ENCODE measurements at places on chromosomes 13 and 19.

DNA sequence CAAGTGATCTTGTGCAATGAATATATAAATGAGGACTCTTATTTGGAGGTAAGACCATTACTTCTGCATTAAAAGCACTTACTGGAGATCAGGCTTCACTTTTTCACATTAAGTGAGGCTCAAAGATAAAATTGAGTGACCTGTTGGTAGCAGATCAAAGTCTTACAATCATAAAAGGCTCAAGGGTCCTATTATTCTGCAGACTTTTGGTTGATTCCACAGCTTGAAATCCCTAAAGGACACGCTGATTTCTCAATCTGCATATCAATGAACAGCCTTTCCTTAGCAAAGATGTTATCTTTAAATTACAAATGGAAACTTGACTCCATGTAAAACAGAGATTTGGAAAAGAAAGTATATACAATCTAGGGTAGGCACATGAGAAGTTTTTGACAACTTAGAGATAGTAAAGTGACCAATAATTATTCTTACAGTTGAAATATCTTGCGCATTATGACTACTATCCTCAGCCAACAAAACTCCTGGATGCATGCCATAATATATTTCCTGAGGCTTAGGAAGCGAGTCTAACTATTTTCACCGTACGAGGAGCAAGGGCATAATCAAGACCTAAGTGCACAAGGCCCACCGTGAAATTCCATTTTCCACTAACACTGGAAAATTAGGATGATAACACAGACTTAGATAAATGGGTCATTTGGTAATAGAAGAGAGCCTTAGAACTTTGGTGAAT, 640.7 kb downstream of the LIG4 start:
- no peak for DNase-seq

- no peak for DNase-seq
These were observed 144.3 kb upstream of the FREM2 start for GRCh38 chr13:38542601-38543000.

- DNase-seq: no peak
These were observed 635.7 kb downstream of the UQCRFS1 start for GRCh38 chr19:28577233-28577632.

DNA sequence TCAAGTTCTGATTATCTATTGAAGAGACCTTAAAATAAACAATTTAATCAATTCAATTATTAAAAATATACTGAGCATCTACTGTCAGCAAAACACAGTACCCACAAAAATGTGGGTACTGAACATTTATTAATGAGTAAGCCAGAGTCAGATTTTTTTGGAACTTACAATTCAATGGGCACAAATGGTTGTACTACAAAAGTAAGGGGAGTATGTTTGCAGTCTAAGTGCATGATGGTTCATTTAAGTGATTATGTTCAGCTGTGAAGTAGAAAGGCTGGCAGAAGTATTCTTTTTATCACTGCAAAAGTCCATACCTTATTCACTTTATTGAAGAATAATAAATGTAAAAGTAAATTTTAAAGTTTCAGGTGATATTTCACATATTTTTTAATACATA, 27.6 kb downstream of the FGF14 start:
- DNase-seq: no peak

GRCh38 chr19:39328046-39328705, 7.5 kb upstream of the LRFN1 start:
- no peak for DNase-seq

DNA sequence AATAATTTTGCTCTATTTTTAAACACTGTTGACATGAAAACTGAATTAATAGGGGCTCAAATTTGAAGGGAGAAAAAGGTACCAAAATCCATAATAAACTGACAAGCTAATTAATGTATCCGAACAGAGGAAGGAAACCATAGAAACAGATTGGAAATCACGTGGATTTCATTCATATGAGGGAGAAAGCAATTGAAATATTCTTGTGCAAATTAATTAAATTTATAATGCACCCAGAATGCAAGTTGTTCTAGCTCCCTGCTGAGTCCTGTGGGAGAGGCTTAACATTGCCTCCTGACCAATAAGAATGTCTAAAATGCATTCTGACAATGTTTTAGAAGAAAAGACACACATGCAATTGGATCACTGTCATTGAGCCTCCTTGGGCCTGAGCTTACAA, 17.7 kb upstream of the SERPINE3 start:
- DNase-seq: no peak

- DNase-seq: no peak
These were observed 45.5 kb upstream of the C13orf46 start for GRCh38 chr13:114019367-114019766.

- no peak for DNase-seq
These were observed 8.5 kb upstream of the RASA3 start for GRCh38 chr13:114140906-114141250.

- no peak for DNase-seq
These were observed 214.2 kb upstream of the MAB21L1 start for GRCh38 chr13:35690581-35691207.

- DNase-seq: no peak
These were observed 1420.8 kb upstream of the SLC10A2 start for GRCh38 chr13:104487006-104487405.

- DNase-seq: no peak
These were observed 179.3 kb upstream of the PCDH17 start for GRCh38 chr13:57452228-57452627.

DNA sequence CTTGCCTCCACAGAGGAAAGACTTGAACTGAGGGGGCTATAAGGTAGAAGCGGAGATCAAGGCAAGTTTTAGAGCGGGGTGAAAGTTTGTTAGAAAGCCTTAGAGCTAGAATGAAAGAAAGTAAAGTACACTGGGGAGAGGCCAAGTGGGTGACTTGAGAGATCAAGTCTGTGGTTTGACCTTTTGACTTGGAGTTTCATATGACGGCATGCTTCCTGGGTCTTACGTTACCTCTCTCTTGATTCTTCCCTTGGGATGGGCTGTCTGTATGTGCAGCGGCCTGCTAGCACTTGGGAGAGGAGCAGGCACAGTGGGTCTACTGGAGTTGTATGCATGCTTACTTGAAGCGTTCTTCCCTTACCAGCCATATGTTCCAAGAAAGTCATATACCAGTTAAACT, 1768.5 kb downstream of the PCDH9 start:
- DNase-seq: no peak

DNA sequence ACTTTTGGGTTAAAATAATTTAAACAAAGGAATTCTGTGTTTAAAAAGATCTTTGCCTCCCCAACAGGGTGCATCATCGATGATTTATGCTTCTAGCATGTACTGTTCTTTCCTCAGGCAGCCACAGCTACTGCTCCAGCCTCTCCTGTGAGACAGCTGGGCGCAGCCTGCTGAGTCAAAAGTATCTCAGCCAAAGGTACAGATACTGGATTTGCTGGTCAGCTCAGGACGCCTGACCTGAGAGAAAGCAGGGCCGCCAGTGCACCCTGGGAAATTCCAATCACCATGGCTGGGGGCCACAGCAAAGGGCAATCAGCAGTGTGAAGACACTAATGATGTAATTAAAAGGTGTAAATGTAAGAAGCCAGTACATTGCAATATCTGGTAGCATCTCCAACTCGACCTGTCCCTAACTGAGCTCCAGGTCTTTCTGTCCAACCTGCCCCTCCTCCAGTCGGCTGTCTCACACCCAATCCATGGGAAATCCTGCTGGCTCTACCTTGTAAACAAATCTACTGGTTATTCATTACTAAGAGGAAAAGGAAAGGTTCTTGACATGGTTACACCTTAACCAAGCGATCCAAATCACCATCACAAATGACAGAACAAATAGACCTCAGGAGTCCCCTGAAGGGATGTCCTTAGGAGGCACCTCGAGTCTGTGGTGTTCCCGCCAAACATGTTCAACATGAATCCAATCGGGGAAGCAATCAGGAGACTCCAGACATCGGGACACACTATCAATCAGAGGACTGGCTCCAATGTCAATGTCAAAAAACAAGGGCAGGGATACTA, 7.3 kb downstream of the OPA3 start:
- no peak for DNase-seq

DNA sequence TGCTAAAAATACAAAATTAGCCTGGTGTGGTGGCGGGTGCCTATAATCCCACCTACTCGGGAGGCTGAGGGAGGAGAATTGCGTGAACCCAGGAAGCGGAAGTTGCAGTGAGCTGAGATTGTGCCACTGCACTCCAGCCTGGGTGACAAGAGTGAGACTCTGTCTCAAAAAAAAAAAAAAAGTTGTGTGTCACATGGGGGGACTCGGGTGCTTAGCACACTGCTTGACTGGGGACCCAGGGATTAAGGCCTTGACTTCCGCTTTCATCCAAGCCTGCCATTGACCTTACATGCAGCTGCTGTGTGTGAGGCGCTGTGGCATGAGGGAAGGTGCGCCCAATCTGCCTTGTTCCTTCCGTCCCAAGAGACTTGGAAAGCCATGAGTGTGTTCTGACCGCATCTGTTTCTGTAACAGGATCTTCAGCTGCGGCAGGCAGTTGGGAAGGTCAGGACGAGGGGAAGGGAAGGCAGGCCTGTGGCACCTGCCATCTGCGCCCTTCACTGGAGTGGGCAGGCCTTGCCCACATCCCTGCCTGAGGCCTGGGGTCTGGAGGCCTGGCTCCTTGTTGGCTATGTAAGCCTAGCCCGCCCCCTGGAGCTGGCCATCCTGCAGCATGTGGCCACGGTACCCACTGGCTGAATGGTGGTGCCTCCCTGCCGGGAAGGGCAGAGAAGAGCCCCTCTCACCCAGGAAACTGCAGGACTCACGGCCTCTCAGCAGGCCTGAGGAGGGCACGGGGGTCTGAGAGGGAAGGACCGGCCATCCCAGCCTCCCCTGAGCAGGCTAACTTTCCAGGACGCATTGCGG, 23.0 kb downstream of the PPP1R37 start:
- no peak for DNase-seq

DNA sequence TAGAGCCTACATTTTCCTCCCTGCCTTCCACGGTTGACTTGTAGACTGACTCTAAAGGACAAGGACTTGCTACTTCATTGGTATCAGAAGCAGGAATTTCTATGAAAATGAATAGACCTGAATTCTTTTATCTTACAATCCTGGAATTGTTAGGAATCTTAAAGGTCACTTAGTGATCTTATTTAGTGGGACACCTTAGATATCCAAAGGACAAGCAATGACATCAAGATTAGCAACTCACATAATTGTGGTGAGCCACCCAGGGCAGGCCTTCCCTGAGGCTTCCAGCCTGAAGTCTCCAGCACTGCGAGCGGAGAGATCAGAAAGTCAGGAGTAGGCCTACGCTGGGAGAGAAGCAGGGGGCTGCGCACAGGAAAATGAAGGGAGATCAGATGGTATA, 37.8 kb downstream of the KLF5 start:
- DNase-seq: no peak

- no peak for DNase-seq
These were observed 14.7 kb upstream of the GRAMD1A start for GRCh38 chr19:34985249-34986022.

- DNase-seq: no peak
These were observed 3.4 kb downstream of the TBXA2R start for GRCh38 chr19:3603121-3603811.

DNA sequence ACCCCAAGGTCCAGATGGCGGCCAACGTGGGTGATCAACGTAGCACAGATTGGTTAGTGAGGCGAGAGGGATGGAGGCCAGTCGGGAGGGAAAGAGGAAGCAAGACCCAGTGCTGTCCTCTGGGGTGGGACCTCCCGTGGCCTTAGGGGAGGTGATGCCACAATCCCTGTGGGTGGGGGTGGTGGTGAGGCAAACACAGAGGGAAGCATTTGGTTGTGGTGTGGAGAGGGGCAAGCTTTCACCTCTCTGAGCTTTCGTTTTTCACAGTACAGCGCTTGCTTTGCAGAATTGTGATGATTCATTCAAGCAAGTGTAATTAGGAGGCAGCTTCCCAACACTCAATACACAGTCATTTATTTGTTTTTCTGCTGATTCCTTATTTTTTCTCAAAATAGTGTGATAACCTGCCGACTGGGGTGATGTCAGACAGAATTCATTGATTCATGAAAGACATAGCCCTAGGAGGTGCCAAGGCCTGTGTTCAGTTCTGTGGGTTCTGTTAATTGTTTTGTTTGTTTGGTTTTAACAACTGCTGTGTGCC, 2.4 kb downstream of the LENG8 start:
- no peak for DNase-seq

DNA sequence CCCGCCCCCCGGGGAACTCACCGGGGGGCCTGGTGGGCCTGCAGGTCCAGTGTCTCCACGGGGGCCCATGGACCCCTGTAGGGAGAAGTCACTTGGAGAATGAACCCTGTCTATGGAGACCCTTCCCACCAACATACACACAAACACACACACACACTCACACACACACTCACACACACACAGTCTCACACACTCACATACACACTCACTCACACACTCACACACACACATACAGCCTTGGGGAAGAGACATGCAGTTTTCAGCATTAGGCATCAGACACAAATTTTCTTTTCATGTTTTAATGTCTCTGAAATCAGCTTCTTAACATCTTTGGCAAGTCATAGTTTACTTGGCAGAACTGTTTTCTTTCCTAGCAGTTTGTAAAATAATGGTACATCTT, 31.0 kb upstream of the OLFM2 start:
- DNase-seq: no peak

DNA sequence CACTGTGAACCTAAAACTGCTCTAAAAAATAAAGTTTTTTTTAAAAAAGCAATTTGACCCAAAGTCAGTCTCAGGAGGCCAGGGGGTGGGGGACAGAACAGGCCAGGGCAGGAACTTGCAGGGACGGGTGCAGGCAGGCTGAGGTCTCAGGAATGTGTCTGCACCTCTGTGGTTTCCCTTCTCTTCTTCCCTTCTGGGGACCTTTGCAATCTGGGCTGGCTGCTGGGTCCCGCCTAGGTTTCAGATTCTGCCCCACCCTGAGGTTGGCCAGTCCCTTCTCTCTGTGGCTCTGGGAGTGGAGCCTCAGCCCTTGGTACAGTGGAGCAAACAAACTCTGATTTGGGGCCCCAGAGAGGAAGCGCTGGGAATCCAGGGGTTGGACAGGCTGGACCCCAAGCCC, 5.3 kb upstream of the F2RL3 start:
- no peak for DNase-seq

- no peak for DNase-seq
These were observed 90.5 kb downstream of the STARD13 start for GRCh38 chr13:33194820-33195692.

GRCh38 chr13:35727881-35728280, 251.4 kb upstream of the MAB21L1 start:
- DNase-seq: no peak

GRCh38 chr19:38443458-38443999, 10.0 kb downstream of the RYR1 start:
- DNase-seq: no peak

All from cortex of kidney (tissue), 1 donor.